Stimulated activated CD4-positive, alpha-beta T cell treated with anti-CD3 and anti-CD28 coated beads, TNF-alpha, amount 100 ng/mL, for 4 hours (primary cell): ENCODE measurements at places on chromosomes 2 and 18.

DNA sequence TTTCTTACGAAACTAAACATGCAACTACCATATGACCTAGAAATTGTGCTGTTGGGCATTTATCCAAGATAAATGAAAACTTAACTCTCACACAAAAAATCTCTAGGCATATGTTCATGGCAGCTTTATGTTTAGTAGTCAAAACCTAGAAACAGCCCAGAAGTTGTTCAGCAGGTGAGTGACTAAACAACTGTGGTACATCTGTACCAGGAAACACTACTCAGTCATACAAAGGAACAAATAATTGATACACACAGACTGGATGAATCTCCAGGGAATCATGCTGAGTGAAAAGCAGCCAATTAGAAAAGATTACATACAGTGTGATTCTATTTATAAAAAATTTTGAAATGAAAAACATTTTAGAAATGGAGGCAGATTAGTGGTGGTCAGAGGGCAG, 29.3 kb downstream of the DYNC2LI1 start:
- DNase-seq: no peak

DNA sequence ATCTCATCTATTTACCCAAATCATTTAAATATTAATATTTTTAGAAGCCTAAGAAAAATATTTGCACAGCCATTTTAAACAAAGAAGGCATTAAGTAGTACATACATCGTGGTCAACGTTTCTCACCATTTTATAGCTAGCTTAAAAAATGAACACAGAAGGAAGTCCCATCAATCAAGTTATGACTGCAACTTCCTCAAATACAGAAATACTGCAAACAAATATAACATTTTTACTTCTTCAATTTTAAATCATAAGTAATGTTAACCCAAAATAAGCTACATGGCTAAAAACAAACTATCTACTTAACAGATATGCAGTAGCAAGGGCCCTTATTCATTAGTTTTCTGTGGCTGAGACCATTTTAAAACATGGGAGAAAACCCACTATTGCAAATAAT, 30.6 kb downstream of the ITSN2 start:
- no peak for DNase-seq

DNA sequence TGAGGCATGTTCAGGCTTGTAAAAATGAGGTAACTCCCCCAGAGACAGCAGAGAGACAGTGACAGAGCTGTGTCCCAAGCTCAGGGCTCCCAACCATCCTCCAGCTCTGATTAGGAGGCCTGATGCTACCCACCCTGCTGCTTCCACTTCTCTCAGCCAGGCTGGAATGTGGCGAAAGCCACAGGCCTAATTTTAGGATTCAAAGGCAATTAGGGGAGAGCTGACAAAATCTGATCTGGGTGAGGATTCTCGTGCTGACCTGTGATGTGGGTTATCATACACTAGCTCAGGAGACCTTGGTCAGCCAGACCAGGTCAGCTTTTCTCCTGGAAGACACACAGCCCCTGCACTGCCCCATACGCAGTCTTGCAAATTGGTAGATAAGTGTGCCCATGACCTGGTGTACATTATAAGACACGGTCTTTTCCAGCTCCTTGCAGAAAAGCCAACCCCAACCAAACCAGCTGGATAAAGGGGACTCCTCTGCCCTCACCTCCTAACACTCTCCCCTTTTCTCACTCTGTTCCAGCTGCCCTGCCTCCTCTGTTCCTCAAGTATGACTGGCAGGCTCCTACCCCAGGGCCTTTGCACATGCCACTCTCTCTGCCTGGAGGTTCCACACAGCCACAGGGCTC, 225.9 kb downstream of the MGAT5 start:
- no peak for DNase-seq

- DNase-seq: no peak
These were observed 31.9 kb downstream of the EFEMP1 start for GRCh38 chr2:55891671-55892094.

DNA sequence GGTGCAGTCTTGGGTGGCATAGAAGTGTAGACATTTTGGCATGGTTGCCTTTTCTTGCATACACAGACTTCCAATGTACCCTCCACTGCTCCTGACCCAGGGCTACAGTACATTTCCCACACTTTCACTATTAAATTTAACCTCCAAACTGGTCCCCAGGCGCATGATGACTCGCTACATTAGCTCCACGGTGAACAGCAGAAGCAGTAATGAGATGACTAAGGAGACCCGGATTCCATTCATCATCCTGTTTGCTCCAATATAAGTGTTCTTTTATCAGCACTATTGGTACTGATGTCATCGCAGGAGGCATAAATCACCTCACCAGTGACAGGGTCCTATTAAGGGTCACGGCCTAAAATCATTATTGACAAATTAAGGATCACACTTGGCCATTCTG, 316.5 kb downstream of the EN1 start:
- DNase-seq: no peak

DNA sequence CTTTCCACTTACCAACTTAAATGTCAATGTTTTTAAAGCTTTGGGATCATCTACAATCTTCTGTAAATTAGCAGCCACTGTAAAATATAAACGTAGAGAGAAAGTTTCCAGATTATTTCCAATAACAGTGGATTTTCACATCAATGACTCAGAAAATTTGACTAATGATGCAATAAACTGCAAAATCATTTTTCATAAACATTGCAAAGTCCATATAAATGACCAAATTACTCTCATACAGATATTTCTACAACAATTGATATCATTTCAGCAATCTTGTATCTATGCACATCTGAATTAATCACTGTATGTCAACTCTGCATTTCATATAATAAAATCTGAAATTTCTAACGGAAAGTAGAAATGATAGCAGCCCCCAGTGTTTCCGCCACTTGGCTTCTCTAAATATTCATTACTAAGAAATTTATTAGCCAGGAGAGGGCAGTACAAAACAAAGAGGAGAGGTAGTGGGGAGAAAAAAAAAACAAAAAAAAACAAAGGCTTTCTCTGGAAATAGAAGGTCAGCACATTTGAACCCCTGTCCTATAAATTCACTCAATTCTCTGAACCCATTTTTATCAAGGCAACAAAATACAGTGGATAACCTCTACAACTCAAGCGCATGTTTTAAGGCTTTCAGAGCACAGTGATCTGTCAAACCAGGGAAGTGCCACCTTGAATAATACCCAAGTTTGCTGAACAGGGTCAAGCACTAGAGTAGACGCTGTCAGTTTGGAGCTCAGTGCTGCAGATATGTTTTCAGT, 282.6 kb downstream of the STK39 start:
- no peak for DNase-seq

DNA sequence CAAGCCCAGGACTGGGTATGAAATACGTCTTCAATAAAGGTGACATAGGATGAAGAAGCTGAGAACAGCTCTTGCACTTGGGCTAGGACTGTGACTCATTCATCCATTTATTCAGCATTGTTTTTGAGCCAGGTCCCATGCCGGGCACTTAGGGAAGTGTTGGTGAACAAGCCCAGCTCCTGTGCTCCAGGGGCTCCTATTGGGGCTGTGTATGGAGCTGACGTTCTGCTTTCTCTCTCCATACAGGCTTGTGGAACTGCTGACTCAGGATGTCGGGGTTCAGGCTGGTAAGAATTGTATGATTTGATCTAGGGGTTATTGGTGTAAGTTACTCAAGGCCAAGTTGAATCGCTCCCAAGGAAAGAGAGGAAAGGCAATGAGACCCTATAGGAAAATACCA, 24.0 kb downstream of the MYO7B start:
- no peak for DNase-seq

GRCh38 chr2:162424816-162425215, 80.9 kb downstream of the GCA start:
- DNase-seq: no peak

GRCh38 chr18:732371-732770, 19.9 kb upstream of the ENOSF1 start:
- no peak for DNase-seq

DNA sequence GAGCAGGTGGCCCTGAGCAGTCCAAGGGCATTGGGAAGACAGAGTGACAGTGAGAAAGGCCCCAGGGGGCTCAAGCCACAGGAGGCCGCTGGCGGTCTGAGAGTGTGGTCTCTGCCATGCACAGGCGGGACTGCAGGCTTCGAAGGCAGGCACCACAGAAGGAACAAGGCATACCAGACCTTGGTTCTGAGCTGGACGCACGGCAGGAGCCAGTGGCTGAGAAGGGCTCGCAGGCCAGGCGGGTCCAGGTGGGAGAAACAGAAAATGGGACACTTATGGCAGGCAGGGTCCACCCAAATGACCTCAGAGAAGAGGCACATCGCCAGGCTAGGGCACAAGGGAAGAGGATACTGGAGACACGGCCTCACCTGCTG, 14.9 kb downstream of the HJURP start:
- DNase-seq: no peak

DNA sequence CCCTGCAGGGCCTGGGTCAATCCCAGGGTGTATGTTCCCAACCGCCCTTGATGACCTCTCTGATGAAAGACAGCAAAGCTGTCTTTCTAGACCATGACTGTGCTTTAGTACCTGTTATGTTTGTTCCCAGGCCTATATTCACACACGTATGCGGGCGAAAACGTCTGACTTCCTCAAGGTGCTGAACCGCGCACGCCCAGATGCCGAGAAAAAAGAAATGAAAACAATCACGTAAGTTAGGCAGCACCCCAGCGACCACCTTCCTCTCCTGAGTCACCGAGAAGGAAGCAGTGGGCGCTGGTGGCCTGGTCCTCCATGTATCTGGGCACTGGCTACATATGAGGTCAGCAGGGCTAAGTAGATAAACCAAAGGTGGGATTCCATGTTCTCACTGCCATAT, 11.1 kb upstream of the GPBAR1 start:
- DNase-seq: no peak

DNA sequence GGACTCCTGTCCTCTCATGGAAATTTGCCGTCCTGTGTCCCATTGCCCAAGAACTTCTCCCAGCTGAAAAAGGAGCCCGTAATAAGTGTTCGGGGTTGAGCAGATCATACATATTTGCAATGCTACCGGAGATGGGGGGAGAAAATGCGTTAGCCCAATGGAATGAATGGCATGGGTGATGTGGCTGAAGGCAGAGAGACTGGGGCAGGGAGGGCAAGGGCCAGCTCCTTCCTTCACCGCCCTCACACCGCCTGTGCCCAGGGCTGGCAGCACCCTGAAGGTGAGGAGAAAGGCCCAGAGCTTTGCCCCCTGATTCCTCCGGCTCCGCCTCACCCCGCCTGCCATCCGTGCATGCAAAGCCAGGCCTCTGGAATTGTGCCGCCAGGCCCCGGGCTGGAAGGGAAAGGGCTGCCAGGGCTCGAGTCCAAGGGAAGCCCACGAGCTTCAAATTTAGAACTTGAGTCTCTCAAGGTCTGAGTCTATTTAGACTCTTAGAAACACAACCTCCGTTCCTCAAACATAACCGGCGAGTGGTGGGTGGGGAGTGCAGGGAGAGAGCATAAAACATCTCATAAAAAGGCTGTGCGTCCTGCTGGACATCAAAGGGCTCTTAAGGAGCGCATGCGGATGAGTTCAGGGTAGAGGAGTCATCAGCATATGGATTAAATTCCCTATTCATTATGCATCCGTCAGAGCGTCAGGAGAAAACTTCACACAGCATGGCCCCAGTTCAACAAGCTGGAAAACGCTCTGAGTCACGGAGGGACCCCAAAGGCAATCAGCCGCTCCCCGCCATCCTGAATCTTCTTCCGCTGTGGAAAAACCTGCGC, 121.7 kb upstream of the GLI2 start:
- DNase-seq: no peak

- no peak for DNase-seq
These were observed 47.3 kb downstream of the UNC80 start for GRCh38 chr2:209818939-209819338.

- DNase-seq: peak; percentile 33
These were observed 790 bp upstream of the ACAA2 start for GRCh38 chr18:49814147-49814499.

GRCh38 chr18:62107881-62108280, 79.0 kb downstream of the PIGN start:
- no peak for DNase-seq

- no peak for DNase-seq
These were observed 1.9 kb downstream of the SOS1 start for GRCh38 chr2:39118786-39119499.

- DNase-seq: no peak
These were observed 881 bp downstream of the PIKFYVE start for GRCh38 chr2:208266936-208267335.

GRCh38 chr2:196365145-196365544, 193.8 kb upstream of the STK17B start:
- DNase-seq: no peak

GRCh38 chr2:174827371-174828369, 63.4 kb upstream of the CHRNA1 start:
- no peak for DNase-seq

DNA sequence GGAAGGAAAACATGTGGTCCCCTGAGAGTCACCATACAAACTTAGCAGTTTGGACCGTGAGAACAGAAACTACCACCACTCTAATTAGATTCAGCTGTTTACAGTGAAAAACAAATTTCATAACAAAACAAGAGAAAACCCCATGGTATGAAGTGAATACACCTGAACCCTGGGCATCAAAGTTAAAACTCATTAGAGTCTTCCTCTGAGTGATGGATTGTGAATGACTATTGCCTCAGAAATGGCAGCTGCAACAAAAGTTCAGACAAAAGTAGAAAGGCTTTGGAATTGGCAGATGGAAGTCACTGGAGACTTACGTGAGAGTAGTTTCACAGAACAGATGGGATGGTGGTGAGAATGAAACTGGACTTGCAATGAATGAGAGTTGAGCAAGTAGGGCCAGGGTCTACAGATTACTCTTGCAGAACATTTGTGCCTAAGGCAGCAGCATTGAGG, 98.0 kb downstream of the AAK1 start:
- no peak for DNase-seq

- DNase-seq: no peak
These were observed 118.9 kb upstream of the OTOS start for GRCh38 chr2:240259201-240259923.

- DNase-seq: no peak
These were observed 112.8 kb upstream of the MAP3K20 start for GRCh38 chr2:172962824-172963223.

- no peak for DNase-seq
These were observed 15.3 kb upstream of the REEP1 start for GRCh38 chr2:86352727-86353221.

GRCh38 chr2:48328159-48328809, 201.7 kb upstream of the STON1 start:
- no peak for DNase-seq

DNA sequence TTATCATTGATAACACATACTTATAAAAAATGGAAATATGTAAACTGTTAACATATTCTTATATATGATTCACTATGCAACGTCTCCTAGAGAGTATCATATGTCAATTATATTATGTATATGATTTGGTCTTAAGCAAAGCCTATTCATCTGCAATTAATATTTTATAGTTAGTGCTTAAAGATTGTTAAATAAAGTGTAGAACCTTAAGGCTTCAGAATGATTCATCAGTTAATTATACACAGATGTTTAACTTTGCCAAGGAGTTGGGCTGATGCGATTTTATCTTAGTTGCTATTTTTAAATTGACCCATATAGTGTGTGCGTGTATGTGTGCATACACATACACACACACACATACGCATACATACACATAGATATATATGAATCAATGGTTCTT, 323.1 kb downstream of the RBM43 start:
- no peak for DNase-seq

GRCh38 chr2:188076149-188077056, 215.3 kb upstream of the GULP1 start:
- no peak for DNase-seq
